ENCODE measurements at places on chromosomes 7 and 10. TPM values are rescaled to one million over a fixed set of nuclear protein-coding genes. Genes with fewer than 3 reads are reported as not detected.

The CXCL12 gene
- total RNA-seq = not detected

The SFRP4 gene
- not detected for total RNA-seq

The OR6V1 gene
- not detected for total RNA-seq

The ANKRD7 gene
- 0.66 TPM for total RNA-seq

The NUTM2A gene
- 0.71 TPM for total RNA-seq

The DENND10 gene
- total RNA-seq = 39.9 TPM

The CFAP43 gene
- total RNA-seq = 0.18 TPM

GRCh38 chr7:101581891-101582290 is 47.2 kb downstream of the MYL10 start:
- no peaks in the 10 kb centered on the region for H3K4me1 ChIP-seq
- no peaks in the 10 kb centered on the region for H3K36me3 ChIP-seq
- DNase-seq = no peak
- peaks cover 2% of the 10 kb centered on the region for H3K27me3 ChIP-seq
- H3K27ac ChIP-seq = no peak overlapping the region
- H3K4me3 ChIP-seq = no peak overlapping the region

DNA sequence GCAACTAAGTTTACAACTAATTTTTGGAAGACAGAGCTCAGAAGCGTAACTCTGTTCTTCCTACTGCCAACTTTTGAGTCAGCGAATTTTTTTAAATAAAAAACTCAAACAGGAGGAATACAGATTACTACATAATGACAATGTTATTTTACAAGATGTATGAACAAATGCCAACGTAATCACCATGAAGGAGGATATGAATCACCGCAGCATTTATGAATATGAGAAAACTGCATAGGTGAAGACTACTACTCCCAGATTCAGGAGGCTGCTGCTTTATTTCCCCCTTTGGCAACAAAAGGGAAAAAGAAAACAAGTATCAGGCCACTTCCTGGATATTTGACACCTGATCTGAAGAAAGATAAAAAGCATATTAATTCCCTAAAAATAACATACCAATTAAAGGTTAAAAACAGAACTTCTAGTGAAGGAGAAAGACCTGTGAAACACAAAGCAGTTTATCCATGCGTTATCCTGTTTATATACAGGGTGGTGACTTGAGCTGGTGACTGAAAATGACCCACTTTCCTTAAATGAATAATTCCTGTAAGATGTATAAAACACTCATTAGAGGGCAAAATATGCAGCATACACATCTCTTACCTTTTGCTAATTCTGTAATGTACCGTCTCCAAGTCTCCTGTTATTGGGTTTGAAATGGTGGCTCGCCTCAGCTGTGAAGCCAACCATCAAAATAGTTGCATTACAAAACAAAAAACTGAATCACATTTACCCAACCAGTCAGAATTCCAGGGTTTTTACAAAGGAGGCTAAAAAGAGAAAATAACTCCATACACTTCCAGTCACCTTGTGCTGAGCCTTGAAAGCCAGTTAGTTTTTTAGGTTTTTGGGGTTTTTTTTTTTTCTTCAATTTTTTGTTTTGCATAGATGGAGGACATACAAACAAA is 52.0 kb downstream of the P4HA1 start:
- H3K4me3 ChIP-seq = no peak overlapping the region
- H3K4me1 ChIP-seq = peaks cover 4% of the 10 kb centered on the region
- H3K27ac ChIP-seq = no peak overlapping the region

DNA sequence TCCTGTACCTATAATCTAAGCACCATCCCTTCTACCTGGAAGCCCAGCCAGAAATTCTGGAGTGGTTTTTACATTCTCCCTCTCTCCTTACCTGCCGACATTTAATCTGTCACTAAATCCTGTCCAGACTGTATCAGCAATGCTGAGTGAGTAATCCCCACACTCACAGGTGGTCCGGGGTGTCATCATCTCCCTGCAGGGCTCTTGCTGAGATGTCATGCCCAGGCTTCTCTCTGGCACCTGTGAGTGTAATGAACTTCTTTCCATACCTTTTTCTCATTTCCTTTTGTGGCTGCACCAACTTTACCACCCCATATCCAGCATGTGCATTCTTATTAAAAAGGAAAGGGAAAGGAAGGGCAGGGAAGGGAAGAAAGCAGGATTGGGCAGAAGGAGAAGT is 355.2 kb downstream of the CCSER2 start:
- no peak overlapping the region for H3K27ac ChIP-seq
- DNase-seq = no peak
- H3K36me3 ChIP-seq = no peaks in the 10 kb centered on the region
- H3K4me1 ChIP-seq = no peaks in the 10 kb centered on the region
- no peaks in the 10 kb centered on the region for H3K27me3 ChIP-seq

GRCh38 chr7:70040970-70041766 is 442.9 kb downstream of the AUTS2 start:
- H3K36me3 ChIP-seq = no peaks in the 10 kb centered on the region
- no peak overlapping the region for H3K27ac ChIP-seq
- no peaks in the 10 kb centered on the region for H3K27me3 ChIP-seq
- H3K4me1 ChIP-seq = no peaks in the 10 kb centered on the region
- H3K4me3 ChIP-seq = no peak overlapping the region

DNA sequence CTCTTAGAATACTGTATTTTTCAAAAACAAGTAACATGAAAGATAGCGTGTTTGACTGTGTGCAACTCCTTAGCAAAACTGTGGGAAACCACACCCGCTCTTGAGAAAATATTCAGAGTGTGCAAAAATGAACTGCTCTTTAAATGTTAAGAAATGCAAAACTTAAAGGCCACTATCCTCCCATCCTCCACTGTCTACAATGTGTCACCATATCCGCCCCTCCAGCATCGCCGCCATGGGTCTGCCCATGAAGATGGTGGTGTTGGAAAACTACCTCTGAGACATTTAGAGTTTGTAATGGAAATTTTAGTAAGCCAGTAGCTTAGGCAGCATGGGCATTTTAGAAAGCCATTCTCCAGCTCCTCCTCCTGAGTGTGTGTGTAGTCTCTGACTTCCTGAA is 20.1 kb upstream of the NMT2 start:
- peaks cover 40% of the 10 kb centered on the region for H3K4me1 ChIP-seq
- no peaks in the 10 kb centered on the region for H3K27me3 ChIP-seq
- H3K4me3 ChIP-seq = no peak overlapping the region
- peak; percentile 45 for DNase-seq

DNA sequence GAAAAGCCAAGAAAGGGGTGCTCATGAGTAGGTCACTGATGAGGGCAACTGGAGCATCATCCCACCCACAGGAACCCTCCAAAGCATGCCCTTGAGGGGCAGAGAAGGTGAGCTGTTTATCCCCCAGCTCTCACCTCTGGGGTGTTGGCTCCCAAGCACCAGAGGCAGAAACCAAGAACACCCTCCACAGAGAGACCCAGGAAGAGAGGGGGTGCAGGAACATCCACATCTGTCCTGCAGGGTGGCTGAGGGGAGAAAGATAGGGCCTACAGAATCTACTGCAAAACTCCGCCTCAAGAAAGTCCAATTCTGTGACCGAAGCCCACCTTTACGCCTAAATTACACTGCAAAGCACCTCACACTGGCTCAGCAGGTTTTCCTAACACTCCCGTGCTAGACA is 40.1 kb downstream of the GPAM start:
- no peak overlapping the region for H3K4me3 ChIP-seq
- no peak overlapping the region for H3K27ac ChIP-seq
- DNase-seq = no peak
- H3K27me3 ChIP-seq = peaks cover 1% of the 10 kb centered on the region
- H3K4me1 ChIP-seq = peaks cover 4% of the 10 kb centered on the region

DNA sequence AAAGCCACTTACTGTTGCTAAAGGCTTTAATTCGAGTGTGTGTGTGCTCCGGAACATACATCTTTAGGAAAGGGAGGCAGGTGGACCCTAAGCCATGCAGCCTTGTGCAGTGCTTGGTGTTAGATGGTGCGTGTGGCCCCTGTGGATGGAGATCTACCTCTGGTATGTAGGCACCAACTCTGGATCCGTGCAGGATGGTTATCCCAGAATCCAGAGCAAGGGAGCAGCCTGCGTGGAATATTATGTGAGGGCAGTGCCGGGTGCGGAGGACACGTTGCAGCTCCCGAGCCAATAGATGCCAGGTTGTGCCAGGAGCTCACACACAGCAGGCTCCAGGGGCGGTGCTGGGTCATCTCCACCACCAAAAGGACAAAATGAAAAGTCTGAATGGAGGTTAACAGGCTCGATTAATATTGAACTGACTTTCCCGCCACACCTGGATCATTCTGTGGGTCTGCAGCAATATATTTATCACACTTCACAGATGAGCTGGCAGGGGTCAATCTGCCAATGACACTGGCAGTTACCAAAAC is 143.0 kb upstream of the NPS start:
- H3K4me3 ChIP-seq = no peak overlapping the region
- H3K36me3 ChIP-seq = no peaks in the 10 kb centered on the region
- no peaks in the 10 kb centered on the region for H3K27me3 ChIP-seq
- H3K27ac ChIP-seq = no peak overlapping the region
- H3K4me1 ChIP-seq = no peaks in the 10 kb centered on the region

- no peaks in the 10 kb centered on the region for H3K36me3 ChIP-seq
- no peak overlapping the region for H3K4me3 ChIP-seq
- no peak for DNase-seq
- no peak overlapping the region for H3K27ac ChIP-seq
- peaks cover 10% of the 10 kb centered on the region for H3K27me3 ChIP-seq
- no peaks in the 10 kb centered on the region for H3K4me1 ChIP-seq
Observed at GRCh38 chr10:118214776-118215175, 127.3 kb downstream of the FAM204A start.

DNA sequence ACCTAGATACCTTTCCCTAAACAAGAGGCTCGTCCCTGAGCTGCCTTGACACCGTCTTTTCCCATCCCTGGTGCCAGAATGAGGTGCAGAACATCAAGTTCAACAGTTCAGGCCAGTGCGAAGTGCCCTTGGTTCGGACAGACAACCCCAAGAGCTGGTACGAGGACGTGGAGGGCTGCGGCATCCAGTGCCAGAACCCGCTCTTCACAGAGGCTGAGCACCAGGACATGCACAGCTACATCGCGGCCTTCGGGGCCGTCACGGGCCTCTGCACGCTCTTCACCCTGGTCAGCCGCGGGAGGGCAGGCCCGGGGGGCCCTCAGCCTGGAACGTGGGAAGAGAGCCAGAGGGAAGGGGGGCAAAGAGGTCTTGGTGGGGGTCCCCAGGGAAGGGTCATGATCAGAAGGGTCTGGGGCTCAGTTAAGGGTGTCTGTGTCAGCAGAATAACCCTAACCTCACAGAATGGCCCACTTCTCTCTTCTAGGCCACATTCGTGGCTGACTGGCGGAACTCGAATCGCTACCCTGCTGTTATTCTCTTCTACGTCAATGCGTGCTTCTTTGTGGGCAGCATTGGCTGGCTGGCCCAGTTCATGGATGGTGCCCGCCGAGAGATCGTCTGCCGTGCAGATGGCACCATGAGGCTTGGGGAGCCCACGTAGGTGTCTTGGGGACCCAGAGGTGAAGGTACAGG is 16.8 kb downstream of the SMO start:
- peaks cover 7% of the 10 kb centered on the region for H3K27me3 ChIP-seq
- H3K27ac ChIP-seq = no peak overlapping the region

DNA sequence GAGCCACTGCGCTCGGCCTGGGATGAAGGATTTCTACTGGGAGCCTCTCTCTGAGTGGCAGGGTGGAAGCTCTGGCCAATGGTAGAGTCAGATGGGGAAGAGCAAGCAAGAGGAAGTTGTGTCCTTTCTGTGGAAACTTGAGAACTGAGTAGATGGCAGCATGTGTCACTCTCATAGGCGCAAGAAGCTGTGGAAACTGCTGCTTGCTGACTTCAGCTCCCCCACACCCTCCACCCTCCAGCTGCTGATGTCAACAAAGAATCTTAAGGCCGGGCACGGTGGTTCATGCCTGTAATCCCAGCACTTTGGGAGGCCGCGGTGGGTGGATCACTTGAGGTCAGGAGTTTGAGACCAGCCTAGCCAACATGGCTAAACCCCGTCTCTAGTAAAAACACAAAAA is 39.8 kb upstream of the SRGN start:
- no peak overlapping the region for H3K27ac ChIP-seq
- H3K4me3 ChIP-seq = no peak overlapping the region
- H3K27me3 ChIP-seq = no peaks in the 10 kb centered on the region
- H3K4me1 ChIP-seq = peaks cover 62% of the 10 kb centered on the region
- no peak for DNase-seq
- peaks cover 2% of the 10 kb centered on the region for H3K36me3 ChIP-seq

DNA sequence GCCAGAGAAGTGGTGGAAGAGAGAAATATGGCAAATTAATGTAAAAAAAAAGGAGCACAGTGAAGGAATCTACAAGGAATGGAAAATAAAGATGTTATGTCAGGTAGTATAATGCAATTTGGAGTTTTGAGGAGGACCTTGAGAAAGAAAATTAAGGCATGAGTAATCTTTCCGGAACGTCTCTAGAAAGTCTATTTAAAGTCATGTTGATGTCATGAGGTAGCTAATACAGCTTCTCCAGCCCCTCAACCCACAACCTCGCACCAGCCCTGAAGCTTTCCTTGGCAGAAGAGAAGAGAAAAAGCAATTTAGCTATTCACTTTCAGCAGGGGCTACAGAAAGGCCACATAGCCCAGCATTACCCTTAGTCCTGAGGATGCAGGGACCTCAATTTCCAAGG is 22.5 kb downstream of the TRDMT1 start:
- H3K27me3 ChIP-seq = no peaks in the 10 kb centered on the region
- H3K36me3 ChIP-seq = no peaks in the 10 kb centered on the region
- no peak overlapping the region for H3K4me3 ChIP-seq
- H3K4me1 ChIP-seq = peaks cover 18% of the 10 kb centered on the region

- H3K4me1 ChIP-seq = no peaks in the 10 kb centered on the region
- no peak overlapping the region for H3K4me3 ChIP-seq
- no peak for DNase-seq
- no peak overlapping the region for H3K27ac ChIP-seq
- H3K27me3 ChIP-seq = no peaks in the 10 kb centered on the region
Observed at GRCh38 chr7:73536479-73536878, 14.4 kb upstream of the BAZ1B start.

DNA sequence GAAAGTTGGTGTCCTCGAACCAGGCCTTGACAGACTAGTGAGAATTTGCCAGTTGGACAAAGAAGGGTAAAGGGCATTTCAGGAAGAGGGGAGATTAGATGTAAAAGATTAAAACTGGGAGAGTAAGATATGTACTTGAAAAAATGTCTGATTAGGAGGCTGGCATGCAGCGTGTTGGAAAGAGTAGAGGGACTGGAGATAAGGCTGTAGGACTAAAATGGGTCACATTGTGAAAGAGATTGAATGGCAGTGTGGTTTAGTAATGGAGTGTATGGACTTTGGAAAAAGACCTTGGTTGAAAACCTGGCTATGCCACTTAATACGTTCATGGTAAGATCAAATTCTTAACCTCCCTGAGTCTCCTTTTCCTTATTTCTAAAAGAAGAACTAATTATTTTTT is 14.1 kb downstream of the CREM start:
- H3K27ac ChIP-seq = no peak overlapping the region
- H3K4me3 ChIP-seq = no peak overlapping the region
- no peak for DNase-seq
- peaks cover 21% of the 10 kb centered on the region for H3K36me3 ChIP-seq
- no peaks in the 10 kb centered on the region for H3K27me3 ChIP-seq
